ENCODE measurements at places on chromosomes 7 and 10. TPM values are rescaled to one million over a fixed set of nuclear protein-coding genes. Genes with fewer than 3 reads are reported as not detected.

Gene RARRES2
- total RNA-seq: 92.6 TPM

Gene TDRD1
- not detected for total RNA-seq

Gene FGFR2
- total RNA-seq: 73.3 TPM

GRCh38 chr10:15494850-15495506 is 123.9 kb upstream of the FAM171A1 start:
- DNase-seq: no peak
